Dermis microvascular lymphatic vessel endothelial cell (primary cell): ENCODE measurements at places on chromosomes 3 and 15. TPM values are rescaled to one million over a fixed set of nuclear protein-coding genes. Genes with fewer than 3 reads are reported as not detected.

- DNase-seq: no peak
Measured at GRCh38 chr15:27057904-27058645, 87.1 kb downstream of the GABRG3 start.

- DNase-seq: no peak
Measured at GRCh38 chr15:68787609-68788263, 33.0 kb downstream of the ANP32A start.

- DNase-seq: peak; percentile 12
Measured at GRCh38 chr3:56291244-56291680, 177.0 kb downstream of the ERC2 start.

DNA sequence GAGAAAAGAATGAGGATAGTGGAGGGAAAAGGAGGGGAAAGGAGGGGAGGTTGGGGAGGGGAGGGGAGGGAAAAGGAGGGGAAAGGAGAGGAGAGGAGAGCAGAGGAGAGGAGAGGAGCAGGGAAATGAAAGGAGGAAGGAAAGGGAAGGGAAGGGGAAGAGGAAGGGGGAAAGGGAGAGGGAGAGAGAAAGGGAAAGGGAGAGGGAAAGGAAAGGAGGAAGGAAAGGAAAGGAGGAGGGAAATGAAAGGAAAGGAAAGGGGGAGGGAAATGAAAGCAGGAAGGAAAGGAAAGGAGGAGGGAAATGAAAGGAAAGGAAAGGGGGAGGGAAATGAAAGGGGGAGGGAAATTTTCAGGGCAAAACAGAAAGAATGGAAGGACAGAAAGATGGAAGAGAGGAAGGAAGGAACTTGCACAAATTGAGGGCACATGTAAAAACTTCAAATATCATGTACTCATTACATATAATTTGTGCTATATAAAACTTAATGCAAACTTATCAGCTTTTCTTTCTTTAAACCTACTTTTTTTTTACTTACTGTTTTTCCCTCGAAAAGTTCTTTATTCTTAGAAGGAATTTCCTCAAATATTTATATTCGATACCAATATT, 148.0 kb downstream of the ZBTB20 start:
- DNase-seq: no peak

GRCh38 chr15:80609091-80609490, 86.0 kb upstream of the ABHD17C start:
- DNase-seq: no peak

- no peak for DNase-seq
Measured at GRCh38 chr3:40020689-40021088, 211.3 kb downstream of the MYRIP start.

- DNase-seq: no peak
Measured at GRCh38 chr15:70212286-70212962, 114.7 kb upstream of the TLE3 start.

DNA sequence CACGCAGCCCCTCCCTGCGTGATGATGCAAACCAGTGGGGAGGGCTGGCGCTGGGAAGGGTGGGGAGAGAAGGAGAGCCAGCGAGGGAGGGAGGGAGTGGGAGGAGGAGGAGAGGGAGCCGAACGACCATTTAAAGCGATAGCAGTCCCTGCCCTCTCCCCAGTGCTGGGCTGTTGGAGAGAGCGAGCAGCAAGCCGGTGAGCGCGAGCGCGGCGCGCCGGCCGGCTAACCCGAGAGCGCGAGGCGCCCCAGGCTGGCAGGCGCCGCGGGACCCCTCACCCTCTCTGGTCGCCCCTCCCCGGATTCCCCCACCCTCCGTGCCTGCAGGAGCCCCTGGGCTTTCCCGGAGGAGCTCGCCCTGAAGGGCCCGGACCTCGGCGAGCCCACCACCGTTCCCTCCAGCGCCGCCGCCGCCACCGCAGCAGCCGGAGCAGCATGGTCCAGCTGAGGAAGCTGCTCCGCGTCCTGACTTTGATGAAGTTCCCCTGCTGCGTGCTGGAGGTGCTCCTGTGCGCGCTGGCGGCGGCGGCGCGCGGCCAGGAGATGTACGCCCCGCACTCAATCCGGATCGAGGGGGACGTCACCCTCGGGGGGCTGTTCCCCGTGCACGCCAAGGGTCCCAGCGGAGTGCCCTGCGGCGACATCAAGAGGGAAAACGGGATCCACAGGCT, at the start of gene GRM7:
Gene GRM7 (plus strand): TSS at position 162 of the 671 bp plus-strand sequence.
- DNase-seq: no peak

DNA sequence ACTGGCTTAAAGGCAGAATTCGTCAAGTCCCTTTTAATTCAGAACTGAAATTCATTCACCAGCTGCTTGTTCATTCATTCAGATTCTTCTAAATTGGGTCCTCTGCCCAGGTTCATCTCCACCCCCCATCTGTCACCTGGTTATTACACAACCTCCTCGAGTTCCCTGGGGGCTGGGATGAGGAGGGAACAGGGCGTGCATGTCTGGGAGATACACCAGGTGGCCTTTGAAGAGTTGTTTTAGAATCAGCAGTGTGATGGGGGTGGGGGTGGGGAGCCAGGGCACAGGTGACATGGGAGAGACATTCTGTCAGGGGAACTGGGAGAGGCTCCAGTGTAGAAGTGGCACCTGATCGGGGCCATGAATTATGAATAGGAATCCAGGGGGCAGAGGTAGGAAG, 8.2 kb downstream of the SNX33 start:
- DNase-seq: no peak

- no peak for DNase-seq
Measured at GRCh38 chr3:37964716-37965115, 25.9 kb upstream of the VILL start.

GRCh38 chr3:142087676-142088075, 61.7 kb downstream of the TFDP2 start:
- DNase-seq: no peak

DNA sequence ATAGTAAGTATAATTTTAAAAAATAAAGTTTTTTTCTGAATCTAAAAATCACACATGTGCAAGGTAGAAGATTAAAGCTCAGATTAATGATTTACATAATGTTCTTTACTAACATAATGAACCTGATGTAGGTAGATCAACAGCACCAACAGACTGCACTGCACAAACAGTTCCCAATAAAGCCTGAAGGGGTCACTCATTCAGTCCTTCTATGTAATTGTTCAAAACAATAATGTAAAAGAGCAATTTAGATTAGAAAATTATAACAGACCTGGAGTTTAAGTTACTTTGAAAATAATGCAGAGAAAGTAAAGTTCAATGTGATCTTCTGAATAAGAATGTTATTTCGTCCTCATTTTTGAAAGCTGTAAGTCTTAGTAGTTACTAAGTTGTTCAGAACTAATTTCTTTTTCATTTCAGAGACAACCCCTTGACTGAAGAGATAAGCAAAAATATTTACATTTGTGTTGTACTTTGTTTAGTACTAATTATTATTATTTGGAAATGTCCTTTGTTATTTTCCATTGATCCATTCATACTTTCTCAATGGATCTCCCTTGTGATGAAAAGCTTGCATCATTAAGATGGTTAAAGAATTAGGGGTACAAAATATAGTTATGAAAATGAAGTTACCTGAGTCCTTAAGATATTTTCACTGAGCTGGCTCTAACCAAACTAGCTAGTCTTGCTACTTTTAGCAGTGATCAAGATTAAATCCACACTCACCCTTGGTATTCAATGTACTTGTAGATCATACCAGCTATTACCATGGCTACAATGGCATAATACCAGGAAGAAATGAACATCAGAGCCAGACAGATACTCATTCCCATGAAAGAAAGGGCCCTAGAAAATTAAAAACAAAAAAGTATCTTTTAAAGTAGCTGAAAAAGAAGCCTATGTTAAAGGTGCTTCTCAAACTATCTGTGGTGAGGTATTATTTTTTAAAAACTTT, 16.8 kb downstream of the EMC4 start:
- DNase-seq: peak; percentile 69

DNA sequence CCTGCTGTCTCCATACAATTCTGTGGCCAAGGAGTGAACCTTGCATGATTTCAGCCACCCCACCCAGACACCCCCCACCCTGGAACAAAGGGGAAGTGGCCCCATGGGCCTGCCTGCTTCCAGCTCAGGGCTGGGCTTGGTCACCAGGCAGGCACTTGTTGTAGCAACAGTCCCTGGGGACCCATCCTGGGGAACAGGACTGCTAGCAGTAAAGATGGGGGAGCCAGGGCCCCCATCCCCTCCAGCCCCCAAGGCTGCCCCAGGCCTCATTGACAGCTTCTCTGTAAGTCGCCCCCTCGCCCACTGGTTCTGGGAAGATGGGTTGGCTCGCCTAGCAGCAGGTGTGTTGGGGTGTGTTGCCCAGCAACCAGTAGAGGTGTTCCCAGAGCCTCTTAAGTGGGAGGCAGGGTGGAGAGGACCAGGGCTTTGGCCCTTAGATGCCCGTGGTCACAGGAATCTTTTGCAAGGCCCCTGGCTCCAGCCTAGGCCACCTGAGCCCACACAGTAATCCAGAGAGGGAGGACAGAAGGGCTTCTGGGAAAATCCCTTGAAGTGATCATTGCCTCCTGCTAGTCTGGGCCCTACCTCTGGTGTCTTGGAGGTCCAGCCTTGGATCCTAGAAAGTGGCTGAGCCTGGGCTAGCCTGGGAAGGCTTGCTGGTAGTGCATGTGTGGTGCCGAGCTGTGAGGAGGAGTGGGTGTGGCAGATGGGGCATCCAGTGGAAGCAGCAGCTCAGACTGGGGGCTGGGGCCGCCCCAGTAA, 48.9 kb downstream of the CYP11A1 start:
- DNase-seq: no peak

DNA sequence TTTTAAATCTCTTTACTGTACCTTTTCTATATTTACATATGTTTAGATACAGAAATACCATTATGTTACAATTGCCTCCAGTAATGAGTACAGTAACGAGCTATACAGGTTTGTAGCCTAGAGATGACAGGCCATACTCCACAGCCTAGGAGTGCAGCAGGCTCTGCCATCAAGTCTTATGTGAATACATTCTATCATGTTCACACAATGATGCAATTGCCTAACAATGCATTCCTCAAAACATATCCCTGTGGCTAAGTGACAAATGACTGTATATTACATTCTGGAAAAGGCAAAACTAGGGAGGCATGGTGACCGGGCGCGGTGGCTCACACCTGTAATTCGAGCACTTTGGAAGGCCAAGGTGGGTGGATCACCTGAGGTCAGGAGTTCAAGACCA, 192.4 kb upstream of the IGF1R start:
- DNase-seq: no peak

DNA sequence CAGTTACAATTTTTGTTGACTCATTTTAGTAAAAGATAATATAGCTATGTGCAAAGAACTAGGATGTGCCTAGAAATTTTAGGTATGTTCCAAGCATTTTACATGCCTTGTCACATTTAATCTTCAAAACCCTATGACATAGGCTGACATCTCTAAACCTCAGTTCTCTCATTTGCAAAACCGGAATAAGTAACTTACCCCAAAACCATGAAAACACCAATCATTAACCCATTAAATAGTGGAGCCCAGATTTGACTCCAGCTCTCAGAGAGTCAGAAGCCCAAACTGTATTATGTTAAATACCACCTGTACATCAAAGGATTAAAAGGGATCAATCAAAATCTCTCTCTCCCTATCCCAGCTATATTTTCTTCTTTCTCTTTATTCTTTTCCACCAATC, 36.6 kb downstream of the GSK3B start:
- DNase-seq: no peak

GRCh38 chr3:151875759-151876158, 2.3 kb downstream of the SUCNR1 start:
- no peak for DNase-seq

DNA sequence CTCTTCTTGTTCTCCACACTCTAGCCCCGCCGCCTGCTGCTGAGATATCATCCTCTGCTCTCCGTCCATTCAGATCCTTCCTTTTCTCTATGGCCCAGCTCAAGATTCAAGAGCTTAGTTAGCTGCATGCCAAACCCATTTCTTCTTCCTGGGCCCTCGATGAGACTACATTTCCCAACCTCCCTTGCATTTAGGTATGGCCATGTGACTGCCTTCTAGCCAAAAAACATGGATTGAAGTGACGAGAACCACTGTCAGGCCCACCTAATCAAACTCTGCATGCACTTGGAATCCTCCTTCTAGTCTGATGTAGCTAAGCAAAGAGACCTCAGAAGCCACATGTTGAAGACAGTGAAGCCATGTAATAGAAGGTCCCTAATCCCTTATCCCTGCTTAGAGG, 308.2 kb downstream of the VPS13C start:
- no peak for DNase-seq

DNA sequence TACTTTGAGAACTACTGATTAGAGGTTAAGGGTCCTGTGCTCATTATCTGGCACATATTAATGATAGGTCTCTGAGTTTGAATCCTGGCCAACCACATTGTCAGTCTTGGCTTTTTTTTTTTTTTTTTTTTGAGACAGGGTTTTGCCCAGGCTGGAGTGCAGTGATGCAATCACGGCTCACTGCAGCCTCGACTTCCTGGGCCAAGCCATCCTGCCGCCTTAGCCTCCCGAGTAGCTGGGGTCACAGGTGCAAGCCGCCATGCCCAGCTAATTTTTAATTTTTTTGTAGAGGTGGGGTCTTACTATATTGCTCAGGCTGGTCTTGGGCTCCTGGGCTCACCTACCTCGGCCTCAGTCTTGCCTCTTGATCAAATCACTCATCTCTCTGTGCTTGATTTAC, 547 bp upstream of the PCCB start:
- DNase-seq: no peak

DNA sequence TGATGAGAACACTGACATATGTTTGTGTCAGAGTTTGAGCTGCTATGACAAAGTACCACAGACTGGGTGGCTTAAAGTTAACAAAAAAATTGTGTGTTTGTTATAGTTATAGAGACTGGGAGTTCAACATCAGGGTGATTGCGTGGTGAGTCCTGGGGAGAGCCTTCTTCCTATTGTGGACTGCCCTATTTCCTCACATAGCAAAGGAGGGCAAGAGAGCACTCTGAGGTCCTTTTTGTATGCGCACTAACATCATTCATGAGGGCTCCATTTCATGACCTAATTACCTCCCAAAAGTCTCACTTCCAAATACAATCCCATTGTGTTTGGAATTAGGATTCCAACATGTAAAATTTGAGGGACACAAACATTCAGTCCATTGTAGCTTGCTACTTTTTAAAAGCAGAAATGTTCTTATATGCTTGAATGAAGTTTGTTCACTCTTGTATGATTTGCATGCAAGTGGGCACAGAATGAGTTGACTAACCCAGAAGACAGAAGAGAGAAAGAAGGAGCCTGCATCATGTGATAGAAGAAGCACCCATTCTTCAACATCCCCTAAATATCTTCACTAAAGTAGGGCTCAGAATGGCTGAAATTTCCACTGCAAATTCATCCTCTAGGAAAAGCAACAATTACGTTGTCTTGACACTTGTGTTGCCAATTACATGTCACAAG, 18.9 kb upstream of the ALCAM start:
- DNase-seq: no peak

- DNase-seq: no peak
Measured at GRCh38 chr15:65655457-65655856, 33.7 kb downstream of the SLC24A1 start.

- no peak for DNase-seq
Measured at GRCh38 chr15:58873267-58873666, 60.2 kb downstream of the SLTM start.

- DNase-seq: no peak
Measured at GRCh38 chr3:74920721-74921350, 306.4 kb upstream of the CNTN3 start.

GRCh38 chr15:60733196-60733595, 254.3 kb upstream of the ICE2 start:
- no peak for DNase-seq

Gene ICE2
- 26.7 and 30.0 TPM in 2 replicates for total RNA-seq

Gene TRH
- not detected in 2 replicates for total RNA-seq

Gene ZBED2
- total RNA-seq: under 0.01 TPM in 1 of 2 replicates, not detected in the other

Gene HYAL1
- total RNA-seq: 4.6 and 6.7 TPM in 2 replicates

Gene SSUH2
- total RNA-seq: 0.51 TPM in 1 of 2 replicates, not detected in the other

Gene NUP210
- total RNA-seq: 1.5 and 2.3 TPM in 2 replicates

Gene ARNT2
- total RNA-seq: under 0.01 and 0.13 TPM in 2 replicates

Gene ZNF660
- total RNA-seq: 0.51 and 0.76 TPM in 2 replicates

Gene LEKR1
- total RNA-seq: 0.25 and 0.26 TPM in 2 replicates

Gene MB21D2
- 1.9 and 2.5 TPM in 2 replicates for total RNA-seq

Gene GATM
- total RNA-seq: 0.26 and 0.38 TPM in 2 replicates
